Gastrocnemius medialis (tissue), 4 donors: ENCODE measurements at places on chromosomes 4 and X. TPM values are rescaled to one million over a fixed set of nuclear protein-coding genes. Genes with fewer than 3 reads are reported as not detected.

- no peaks in the 10 kb centered on the region for H3K36me3 ChIP-seq
- peak overlapping the region; percentile 81 for H3K27ac ChIP-seq
- no peak for DNase-seq
- peaks cover 26% of the 10 kb centered on the region for H3K4me1 ChIP-seq
- H3K27me3 ChIP-seq: no peaks in the 10 kb centered on the region
These were observed 56.2 kb downstream of the CD99L2 start for GRCh38 chrX:150842198-150842685.

DNA sequence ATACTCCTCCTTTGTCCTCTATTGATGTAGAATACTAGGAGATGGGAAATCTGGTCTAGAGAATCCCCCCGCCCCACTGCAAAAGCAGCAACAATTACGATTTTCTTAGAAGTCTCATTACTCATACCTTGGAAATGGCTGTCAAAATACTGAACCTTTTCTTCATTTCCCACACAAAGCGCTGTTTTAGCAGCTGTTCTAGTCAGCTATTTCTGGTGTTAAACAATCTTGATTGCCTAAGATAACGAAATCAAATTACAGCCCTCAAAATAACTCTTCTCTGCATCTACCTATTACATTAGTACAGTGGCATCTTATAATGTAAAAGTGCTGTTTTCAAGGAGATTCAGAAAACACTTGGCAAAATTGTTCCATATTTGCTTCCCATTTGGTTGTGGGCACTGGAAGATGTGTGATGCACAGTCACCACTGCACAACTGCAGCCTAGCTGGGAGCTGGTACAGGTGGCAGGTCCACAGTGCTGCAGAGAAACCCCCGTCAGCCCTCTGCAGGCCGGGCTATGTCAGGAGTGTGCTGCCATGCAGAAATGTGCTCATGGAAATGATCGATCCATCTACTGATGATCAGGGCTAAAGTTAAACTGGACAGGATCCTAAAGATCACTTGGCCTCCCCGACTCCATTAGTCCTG is 50.4 kb downstream of the TBC1D9 start:
- H3K36me3 ChIP-seq: no peaks in the 10 kb centered on the region
- no peak overlapping the region for H3K27ac ChIP-seq
- H3K4me1 ChIP-seq: no peaks in the 10 kb centered on the region
- no peak overlapping the region for H3K4me3 ChIP-seq
- DNase-seq: no peak

HSD17B13 gene
- total RNA-seq: 0.16 TPM

HSFX3 gene
- total RNA-seq: not detected

SLC9A7 gene
- 14.5 TPM for total RNA-seq

RTL9 gene
- not detected for total RNA-seq

TLL1 gene
- 0.62 TPM for total RNA-seq

DNA sequence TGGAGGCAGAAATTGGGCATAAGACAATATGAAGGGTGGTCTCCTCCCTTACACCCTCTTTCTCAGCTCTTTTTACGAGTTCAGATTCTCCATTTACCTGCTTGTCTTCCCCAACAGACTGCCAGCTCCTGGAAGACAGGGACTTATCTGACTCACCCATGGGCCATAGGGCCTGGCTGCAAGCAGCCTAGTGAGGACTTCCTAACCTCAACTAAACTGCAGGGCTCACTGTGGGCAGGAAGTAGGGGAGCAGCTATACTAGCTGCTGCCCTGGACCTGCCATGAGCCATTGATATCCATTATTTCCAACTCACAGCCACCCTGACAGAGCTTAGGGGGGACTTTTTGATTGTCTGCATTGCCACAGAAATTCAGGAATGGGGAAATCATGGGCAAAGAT is 11.5 kb upstream of the ZNF718 start:
- DNase-seq: no peak
- no peak overlapping the region for H3K27ac ChIP-seq
- peaks cover 28% of the 10 kb centered on the region for H3K27me3 ChIP-seq
- no peak overlapping the region for H3K4me3 ChIP-seq

NSD2 gene
- total RNA-seq: 17.5 TPM

DNA sequence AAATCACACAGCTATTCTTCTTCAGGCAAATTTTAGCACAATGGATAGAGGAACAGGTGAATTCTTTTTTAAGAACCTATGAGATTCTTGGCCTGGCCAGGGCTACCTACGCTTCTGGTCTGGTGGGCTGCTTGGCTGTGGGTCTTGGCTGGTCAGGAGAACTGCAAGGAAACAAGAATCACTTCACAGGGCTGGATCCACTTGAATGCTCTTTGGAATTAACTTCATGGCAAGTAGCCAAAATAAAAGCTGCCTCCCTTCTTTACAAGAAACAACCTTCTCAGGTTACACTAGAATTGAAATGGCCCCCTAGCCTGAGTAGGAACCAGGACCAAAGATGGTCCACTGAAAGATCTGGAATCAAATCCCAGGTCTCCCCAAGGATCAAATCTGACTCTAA is 519.1 kb downstream of the IQCM start:
- no peak overlapping the region for H3K4me3 ChIP-seq
- no peak for DNase-seq
- H3K36me3 ChIP-seq: no peaks in the 10 kb centered on the region
- no peak overlapping the region for H3K27ac ChIP-seq

- no peak overlapping the region for H3K27ac ChIP-seq
- no peak for DNase-seq
- H3K4me1 ChIP-seq: no peaks in the 10 kb centered on the region
- H3K36me3 ChIP-seq: no peaks in the 10 kb centered on the region
- H3K4me3 ChIP-seq: no peak overlapping the region
These were observed 337.8 kb downstream of the PDGFC start for GRCh38 chr4:156633847-156634246.

SUPT20HL1 gene
- not detected for total RNA-seq
